ENCODE measurements at places on chromosomes 16 and 17.

GRCh38 chr16:78684030-78684611, 584.7 kb downstream of the WWOX start:
- DNase-seq = peak; percentile 44

- peak; percentile 67 for DNase-seq
Measured at GRCh38 chr17:31582151-31582907, 190.9 kb downstream of the RAB11FIP4 start.

- DNase-seq = no peak
Measured at GRCh38 chr16:87050142-87050541, 267.1 kb downstream of the C16orf95 start.

DNA sequence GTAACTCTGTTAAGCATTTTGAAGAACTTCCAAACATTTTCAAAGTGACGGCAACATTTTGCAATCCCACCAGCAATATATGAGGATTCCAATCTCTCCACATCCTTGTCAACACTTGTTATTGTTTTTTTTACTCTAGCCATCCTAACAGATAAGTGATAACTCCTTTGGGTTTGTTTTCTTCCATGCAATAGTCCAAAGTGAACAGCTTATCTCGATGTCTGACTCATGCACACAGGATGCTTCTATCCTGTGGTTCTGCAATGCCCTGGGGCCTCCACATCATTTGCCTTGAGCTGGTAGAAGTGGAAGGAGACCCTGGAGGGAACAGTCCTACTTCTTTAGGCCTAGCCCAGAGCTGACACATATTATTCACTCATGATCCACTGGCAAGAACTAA, 13.0 kb downstream of the TLE7 start:
- DNase-seq = no peak

GRCh38 chr16:11530171-11530940, 56.4 kb downstream of the LITAF start:
- DNase-seq = no peak

DNA sequence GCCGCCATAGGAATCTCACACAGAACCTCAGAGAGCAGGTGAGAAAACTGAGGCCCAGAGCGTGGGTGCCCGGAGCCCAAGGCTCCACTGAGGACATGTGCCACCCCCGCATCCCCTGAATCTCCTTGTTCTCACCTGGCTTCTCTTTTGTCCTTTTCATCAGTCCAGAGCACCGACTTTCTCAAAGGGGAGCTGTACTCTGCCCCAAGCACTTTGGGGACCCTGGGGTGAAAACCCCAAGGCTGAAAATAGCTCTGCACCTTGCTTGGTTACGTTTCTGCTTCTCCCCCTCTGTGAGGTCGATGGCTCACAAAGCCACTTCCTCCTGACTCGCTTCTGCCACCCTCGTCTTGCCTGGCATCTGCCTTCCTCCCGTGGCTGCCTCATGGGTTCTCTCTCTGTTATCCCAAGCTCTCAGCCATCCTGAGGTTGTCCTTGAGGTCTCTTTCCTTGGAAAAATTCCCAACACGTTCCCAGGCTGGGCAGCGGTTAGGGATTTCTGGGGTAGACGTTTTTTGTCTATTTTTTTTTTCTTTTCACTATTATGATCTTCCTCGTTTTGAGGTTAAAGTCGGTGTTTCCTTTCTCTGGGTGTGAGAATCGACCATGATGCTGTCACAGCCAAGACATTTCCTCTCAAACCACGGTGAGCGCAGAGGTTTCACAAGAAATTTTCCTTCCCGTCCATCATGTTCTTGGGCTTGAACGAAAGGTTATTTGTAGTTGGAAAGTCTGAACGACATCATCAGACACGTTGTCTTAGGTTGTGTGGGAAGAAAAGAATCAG, 37.2 kb downstream of the IRF8 start:
- peak; percentile 89 for DNase-seq

DNA sequence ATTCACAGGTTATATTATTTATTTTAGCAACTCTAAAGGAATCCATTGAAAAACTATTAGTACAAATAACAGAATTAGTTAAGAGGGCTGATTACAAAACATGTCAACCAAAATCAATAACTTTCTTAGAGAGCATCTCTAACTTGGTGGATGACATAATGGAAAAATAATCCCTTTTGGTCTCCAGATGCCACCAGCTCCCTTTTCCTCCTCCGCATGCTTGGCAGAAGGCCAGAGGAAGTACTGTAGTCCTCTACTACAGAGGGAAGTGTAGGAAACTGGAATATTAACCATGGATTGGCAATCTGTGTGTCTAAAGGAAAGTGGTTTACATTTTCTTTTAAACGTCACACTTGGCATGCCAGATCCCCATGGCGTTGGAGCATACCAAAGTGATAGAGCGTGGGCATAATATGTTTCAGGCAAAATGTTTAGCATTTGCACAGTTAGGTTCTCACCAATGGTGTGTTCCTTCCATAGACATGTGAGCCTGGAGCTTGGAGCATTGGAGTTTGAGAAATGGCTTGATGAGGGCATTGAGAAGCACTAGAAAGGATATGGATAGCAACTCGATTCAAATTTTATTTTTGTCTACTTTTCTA, 106.3 kb downstream of the PRKCB start:
- DNase-seq = no peak

- DNase-seq = peak; percentile 20
Measured at GRCh38 chr17:71976011-71976649, 144.7 kb upstream of the SOX9 start.

- DNase-seq = peak; percentile 31
Measured at GRCh38 chr16:3458852-3459361, 15.4 kb downstream of the NAA60 start.

- DNase-seq = peak; percentile 24
Measured at GRCh38 chr17:54992797-54993639, 24.5 kb downstream of the STXBP4 start.

DNA sequence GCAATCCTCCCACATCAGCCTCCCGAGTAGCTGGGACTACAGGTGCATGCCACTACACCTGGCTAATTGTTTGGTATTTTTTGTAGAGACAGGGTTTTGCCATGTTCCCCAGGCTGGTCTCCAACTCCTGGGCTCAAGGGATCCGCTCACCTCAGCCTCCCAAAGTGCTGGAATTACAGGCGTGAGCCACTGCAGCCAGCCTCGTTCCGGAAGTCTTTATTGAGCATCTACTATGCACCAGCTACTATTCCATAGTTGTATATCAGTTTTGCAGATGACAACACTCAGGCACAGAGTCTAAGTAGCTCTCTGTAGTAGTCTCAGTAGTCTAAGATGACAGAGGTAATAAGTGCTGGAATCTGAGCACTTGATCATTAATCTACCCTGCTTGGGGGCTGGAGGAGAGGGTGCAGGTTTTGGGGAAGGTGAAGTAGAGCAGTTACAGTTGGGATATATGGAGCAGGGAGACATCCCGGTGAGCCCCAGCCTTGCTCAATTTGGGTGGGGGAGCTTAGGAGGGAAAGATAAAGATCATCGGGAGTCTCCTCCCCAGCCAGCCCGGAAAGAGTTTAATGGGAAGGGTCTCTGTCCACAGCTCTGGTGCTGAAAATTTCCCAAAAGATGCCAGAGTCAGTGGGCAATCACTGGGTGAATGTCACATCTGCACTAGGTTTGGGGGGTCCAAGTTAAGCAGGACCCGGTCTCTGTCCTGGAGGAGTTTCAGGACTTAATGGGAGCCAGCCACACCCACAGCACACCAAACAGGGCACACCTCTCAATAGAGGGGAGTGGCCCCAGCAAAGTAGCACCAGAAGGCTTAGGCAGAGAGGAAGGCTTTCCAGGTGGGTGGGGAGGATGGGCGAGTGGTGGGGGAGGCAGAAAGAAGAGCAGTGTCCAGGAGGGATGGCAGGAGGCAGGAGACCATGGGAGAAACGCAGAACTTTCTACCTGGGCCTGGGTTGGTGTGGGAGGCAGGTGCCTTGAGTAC, 1.7 kb downstream of the OTOP3 start:
- DNase-seq = no peak

DNA sequence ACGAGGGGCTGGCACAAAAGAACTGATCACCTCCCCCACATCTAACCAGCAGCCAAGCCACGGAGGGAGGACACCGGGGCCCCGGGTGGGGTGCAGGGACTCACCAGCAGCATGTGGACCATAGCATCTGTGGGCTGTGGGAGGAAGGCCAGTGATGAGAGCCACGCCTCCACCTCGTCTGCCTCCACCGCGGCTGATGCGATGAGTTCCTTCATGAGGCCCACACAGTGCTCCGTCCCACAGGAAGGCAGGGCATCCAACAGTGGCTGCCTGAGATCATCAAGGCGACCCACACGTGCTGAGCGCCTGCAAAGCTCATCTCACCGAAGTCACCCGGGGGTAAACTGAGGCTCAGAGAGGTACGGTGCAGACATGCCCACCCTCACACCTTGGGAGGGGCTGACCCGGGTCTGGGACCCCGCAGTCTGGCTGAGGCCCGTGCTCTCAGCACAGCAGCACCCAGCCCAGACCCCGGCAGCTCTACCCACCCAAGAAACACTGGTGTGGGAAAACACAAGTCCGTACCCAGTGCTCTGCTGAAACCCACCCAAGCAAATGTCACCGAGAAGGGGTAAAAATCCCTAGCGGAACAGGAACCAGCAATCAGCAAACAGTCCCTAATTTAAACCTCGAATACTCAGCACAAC, 85.9 kb downstream of the LITAF start:
- DNase-seq = no peak

DNA sequence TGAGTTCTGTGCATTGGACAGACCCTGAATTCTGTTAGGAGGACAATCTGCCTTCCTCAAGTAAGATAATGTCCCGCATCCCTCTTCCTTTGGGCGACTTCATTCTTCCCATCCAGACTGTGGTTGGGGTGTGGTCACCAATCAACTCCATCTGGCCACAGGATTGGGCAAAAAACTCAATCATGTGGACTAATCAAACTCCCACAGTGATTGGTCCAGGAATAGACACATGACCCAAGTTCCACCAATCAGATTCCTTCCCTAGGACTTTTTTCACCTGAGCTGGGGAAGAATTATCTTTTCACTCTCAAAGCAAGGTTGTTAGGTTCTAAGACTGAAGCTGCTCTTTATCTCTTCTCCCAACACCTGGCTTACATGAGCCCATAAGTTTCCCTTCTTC, 13.2 kb upstream of the NKD1 start:
- DNase-seq = no peak

- peak; percentile 92 for DNase-seq
Measured at GRCh38 chr16:74936902-74937560, 47.9 kb downstream of the WDR59 start.

Measured in MV-4-11 (cell line).